Stimulated activated CD4-positive, alpha-beta T cell treated with anti-CD3 and anti-CD28 coated beads, Interleukin-4, amount 100 ng/mL, for 1 hour (primary cell): ENCODE measurements at places on chromosomes 11 and 22.
A peak's percentile ranks its signal among the peaks of the same experiment; 100 is the strongest.

- DNase-seq = no peak
Observed at GRCh38 chr11:86726118-86726753, 53.8 kb upstream of the ME3 start.

DNA sequence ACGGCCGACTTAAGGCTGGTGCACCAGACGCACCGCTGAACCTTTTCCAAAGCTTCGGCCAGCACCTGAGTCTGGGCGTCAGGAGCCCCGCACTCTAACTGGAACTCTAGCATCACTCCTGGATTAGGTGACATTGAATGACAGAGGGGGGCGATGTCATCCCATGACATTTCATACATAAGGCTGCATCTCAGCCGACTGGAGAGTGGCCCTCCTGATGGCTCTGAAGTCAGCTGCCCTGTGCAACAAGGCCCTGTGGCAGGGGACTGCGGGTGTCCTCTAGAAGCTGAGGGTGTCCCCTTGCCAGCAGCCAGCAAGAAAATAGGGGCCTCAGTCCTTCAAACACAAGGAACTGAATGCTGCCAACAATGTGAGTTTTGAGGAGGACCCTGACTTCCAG is 10.1 kb upstream of the FADS3 start:
- no peak for DNase-seq

GRCh38 chr11:30281476-30282288 is 41.2 kb upstream of the ARL14EP start:
- no peak for DNase-seq

DNA sequence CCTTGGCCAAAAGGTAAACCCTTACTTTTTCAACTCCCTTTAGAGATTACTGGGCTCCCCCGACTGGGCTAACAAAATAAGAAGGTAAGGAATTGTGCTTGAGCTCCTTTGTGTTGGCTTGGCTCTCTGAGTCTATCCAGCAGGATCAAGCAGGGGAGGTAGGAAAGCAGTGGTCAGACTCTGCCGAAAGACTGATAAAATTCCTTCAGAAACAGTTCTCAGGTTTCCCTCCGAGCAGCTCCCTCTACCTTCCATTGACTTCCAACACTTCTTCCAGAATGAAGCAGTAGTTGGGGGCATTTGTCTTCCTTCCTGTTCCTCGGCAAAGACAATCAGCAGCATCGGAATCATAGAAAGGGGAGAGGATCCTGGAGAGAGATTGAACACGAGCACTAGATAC is 16.1 kb upstream of the CARD18 start:
- DNase-seq = no peak

DNA sequence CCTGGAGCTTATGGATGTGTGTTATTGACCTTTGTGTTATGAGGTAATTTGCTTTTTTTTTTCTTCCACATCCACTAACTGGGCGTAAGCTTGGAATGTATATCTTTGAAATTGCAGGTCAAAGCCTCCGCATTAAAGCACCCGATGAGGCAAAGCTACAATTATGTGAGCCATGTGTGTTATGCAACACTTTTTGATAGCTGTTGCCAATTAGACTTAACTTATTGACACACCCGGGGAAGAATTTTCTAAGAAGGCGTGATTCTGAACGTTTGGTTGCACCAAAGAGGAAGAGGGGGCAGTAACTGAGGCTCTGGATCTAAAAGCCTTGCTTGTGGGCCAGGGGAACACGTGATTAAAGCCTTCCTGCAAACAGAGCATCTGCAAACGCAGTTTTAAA is 610 bp upstream of the TEX12 start:
- DNase-seq = no peak

DNA sequence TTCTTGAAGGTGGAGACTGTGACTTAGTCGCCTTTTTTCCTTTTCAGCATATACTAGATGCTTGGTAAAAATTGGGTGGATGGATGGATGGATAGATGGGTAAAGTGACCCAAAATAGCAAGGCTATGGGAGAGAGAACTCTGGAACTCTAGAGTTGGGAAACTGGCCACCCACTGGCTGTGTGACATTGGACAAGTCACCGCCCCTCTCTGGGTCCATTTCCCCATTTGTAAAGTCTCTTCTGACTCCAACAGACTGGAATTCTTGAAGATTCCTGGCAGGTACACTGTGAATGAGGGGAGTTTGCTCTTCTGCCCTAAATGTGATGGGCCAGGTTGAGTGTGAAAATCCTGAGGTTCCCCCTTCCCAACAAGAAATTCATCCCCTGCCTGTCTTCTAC is 8.0 kb downstream of the TKFC start:
- DNase-seq = no peak

- no peak for DNase-seq
Observed at GRCh38 chr11:130813638-130814037, 102.6 kb downstream of the SNX19 start.

DNA sequence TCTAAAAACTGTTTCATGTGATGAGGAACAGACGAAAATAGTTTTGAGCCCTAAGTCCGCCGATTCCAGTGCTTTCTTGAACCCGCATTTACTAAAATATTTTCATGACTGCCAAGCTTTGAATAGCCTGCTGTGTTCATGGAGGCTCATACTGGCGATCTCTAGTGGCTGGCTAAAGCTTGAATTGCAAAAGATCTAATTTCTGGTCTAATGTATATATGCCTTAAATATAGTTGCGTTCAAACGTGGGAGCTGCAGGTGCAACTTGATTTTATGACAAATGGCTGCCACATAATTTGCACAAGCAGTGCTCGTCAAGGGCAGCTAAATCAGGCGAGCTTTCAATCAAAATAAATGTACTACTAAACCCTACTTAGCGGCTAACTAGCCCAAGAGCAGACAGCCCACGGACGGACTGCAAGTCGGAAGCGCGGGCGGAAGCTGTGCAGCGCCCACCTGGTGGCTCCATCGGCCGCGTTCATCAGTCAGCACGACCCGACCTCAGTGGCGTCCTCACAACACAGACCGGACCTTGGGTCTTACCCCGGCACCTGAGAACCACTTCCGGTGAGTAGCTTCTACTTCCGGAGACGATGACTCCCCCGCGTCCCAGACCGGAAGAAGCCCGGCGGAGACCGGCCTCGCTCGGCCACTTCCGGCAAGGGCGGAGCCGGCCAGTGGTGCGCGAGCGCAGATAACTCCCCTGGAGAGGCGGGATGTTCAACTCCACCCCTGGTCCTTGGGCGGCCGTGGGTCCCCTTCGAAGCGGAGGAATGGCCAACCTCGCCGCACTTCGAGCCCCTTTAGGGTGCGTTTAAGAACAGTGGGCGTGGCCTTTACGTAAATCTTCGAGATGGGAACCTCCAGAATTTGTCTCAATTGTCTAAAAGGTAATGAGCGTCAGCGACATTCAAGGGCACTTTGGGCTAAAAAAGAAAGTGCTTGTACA is 6.1 kb downstream of the RPL27A start:
- peak; percentile 81 for DNase-seq

- DNase-seq = peak; percentile 33
Observed at GRCh38 chr11:1854949-1855885, 2.3 kb downstream of the LSP1 start.

- no peak for DNase-seq
Observed at GRCh38 chr11:64238999-64239398, 1.9 kb upstream of the FKBP2 start.

GRCh38 chr11:118000850-118001228 is 14.6 kb downstream of the IL10RA start:
- DNase-seq = no peak
